ENCODE measurements at places on chromosomes 1 and 21.

- DNase-seq: no peak
Measured at GRCh38 chr21:34612557-34612956, 2.4 kb downstream of the RCAN1 start.

GRCh38 chr1:221994939-221995338 is 253.1 kb upstream of the DUSP10 start:
- peak; percentile 31 for DNase-seq

DNA sequence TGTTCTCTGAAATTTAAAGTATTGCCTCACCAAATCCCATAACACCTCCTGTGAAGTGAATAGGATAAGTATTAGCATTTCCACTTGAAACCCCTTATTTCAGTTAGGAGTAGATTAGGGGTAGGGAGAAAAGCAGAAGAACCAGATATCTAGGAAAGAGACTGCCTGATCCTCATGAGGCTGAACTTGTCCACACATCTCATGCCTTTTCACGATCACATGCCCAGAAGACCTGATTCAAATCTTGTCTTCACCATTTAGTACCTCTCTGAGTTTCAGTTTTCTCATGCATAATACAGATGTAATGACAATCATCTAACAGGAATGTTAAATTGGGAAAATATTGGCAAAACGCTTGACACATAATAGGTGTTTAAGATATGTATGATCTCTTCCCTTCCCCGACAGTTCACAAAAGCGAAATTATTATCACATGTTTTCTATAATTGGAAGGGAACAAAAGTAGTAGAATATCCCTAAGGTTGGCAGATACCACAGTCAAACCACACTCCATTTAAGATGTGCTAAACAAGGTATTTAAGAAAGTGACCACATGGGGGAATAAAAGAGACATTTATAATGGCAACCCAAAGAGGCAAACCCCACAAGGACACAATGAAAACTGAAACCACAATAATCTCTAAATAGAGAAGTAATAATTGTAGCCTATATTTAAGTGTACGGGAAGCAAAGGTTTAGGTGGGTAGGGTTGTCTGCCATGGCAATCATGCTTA is 25.2 kb downstream of the GFI1 start:
- no peak for DNase-seq

- no peak for DNase-seq
Measured at GRCh38 chr1:161890574-161890973, 124.5 kb downstream of the ATF6 start.

DNA sequence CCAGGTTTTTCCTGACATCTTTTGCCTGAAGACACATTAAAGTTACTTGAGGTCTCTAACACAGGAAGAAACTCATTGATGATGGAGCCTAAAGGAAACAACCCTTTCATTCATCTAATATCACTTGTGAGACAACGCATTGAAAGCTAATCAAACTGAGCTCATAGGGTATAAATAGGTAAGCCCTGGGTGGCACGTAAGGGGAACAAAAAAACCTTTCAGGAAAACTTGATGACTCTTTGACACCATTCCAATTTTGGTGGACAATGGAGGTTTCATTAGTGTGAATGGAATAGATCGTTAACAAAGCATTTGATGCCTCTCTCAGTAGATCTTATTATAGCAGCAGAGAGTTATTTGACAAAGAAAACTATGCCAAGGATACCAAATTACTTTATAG is 80.7 kb upstream of the DUSP10 start:
- DNase-seq: no peak

GRCh38 chr1:224726441-224727182 is 110.5 kb downstream of the CNIH3 start:
- DNase-seq: peak; percentile 88

- DNase-seq: peak; percentile 11
Measured at GRCh38 chr1:19113697-19114092, 96.4 kb downstream of the UBR4 start.

DNA sequence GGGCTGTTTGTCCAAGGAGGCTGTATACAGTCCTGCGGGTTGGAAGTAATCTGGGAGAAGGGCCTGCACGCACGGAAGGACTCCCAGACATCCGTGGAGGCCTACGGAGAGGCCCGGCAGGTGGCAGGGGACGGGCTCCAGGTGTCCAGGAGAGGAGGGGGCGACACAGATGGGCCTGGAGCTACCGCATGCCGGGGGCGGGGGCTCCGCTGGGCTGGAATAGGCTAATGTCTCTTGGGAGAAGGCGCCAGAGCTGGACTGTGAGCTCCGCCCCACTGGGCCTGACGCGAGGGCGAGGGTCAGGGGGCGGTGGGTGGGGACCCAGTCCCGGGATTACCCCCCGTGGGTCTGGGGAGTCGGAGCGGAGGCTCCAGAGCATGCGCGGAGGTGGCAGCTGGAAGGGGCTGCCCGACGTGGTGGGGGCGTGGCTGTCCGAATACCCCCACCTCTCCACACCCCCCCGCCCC is 659 bp downstream of the AGO1 start:
- no peak for DNase-seq

- no peak for DNase-seq
Measured at GRCh38 chr1:211915924-211916323, 85.4 kb upstream of the LPGAT1 start.

- no peak for DNase-seq
Measured at GRCh38 chr1:33617451-33617850, 145.0 kb downstream of the ZSCAN20 start.

DNA sequence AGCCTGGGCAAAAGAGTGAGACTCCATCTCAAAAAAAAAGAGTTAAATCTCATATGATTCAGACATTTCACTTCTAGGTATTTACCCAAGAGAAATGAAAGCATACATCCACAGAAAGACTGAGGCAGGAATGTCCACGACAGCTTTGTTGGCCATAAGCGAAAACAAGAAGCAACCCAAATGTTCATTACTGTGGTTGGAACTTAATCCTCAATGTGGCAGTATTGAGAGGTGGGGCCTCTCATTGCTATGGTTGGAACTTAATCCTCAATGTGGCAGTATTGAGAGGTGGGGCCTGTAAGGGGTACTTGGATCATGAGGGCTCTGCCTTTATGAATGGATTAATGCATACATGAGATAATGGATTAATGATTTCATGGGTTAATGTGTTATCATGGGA is 15.2 kb downstream of the C21orf58 start:
- DNase-seq: no peak

GRCh38 chr1:11523746-11524464 is 45.0 kb downstream of the DISP3 start:
- no peak for DNase-seq

DNA sequence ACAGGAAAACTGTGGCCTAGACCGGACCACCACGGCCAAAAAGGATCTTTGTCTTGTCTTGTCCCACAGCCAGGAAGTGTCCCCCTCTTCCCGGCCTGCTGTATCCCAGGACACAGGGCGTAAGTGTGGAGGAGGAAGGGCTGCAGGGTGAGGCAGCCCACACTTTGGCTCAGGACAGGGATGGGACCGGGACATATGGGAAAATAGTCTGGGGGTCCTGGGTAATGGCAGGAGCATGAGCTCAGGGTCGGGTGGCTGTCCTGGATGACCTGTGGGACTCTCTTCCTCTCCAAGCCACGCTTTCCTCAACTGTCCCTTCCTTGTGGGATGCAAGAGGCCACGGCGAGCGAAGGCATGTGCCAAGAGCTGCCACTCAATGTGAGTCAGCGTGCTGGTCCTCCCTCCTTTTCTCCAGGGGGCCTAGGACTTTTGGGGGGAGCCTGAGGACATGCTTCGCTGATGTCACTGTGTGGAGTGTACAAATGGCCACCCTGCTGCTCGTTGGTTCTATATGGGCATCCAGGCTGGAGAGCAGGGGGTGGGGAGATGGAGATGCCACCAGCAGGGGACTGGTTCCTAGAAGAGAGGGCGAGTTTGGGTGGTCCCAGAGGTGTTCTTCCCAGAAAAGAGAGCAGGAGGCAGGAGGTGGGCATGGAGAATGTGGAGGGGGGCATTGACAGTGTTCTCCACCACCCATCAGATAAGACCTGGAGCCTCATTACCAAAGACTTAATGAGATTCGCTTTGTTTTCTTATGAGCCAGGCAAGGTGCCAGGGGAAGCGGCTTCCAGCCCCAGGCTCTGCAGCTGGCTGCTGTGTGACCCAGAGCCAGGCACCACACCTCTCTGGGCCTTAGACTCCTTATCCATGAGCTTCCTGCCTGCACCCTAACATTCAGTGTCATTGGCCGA is 11.5 kb upstream of the PADI1 start:
- DNase-seq: no peak

DNA sequence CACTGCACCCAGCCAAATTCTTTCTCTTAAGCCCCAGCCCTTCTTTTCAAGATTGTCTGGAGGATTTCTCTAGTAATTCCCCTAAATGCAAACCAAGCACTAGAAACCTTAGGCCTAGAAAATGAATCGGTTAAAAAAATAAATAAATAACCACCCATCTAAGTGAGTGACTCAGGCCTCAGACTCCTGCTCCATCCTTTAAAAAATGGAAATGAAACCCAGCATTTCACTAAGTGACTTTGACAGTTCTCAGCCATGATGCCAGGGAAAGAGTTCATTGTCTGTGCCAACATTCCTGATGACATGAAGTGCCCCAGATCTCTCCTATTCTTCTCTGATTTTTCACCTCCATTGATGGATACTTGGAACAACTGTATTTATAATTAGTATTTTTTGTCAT is 415.2 kb upstream of the DAB1 start:
- DNase-seq: no peak

DNA sequence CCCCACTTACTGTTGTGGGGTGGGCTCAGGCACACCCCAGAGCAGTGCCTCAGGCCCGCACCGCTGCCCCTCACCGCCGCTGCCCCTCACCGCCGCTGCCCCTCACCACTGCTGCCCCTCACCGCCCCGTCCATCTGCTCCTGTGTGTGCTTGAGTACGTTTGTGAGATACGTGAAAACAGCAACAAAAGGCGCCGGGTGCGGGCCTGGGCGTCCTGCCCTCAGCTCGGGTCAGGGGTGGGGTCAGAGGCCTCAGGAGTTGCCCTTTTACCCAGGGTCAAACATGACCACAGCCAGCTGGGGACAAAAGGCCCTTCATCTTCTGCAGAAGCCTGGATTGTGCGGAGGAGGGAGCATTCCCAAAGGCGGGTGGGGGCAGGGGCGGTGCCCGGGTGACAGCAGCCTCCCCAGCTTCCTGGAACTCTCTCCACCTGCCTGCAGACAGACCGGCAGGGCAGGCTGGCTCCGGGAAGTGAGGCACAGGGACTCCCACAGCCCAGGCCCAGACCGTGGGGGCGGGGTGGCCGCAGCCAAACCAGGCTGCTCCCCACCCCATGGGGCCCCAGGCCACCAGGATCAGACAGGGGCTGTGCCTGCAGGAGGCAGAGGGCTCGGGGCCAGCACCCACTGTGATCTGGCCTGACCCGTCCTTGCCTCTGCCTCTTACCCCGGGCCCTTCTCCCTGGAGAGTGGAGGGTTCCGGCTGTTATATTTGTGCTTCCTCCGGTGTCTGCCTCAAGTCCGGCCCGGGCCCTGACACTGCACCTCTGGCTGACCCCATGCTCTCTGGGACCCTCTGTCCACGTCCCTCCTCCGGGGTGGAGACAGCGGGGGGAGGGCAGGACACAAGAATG is 2.3 kb upstream of the VWA1 start:
- DNase-seq: peak; percentile 42

DNA sequence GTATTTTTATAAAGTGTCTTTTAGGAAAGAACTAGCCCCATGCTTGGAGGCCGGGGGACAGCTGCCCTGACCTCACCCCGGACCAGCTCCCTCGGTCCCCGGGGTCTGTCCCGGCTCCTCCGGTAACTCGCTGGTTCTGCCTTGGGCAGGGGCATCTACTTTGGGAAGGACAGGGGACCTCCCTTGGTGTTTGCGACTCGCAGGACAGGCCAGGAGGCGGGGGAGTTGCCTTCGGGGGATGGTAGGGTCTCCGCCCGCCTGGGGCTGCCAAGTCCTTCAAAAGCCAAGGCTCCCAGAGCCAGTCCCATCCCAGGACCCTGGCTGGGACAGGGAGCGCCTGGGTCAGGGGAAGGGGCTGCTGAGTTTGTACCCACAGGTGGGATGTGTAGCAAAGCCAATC is 157.9 kb downstream of the PEX14 start:
- no peak for DNase-seq

All from SJSA1 (cell line).